ENCODE measurements at places on chromosomes 5 and 9.

GRCh38 chr5:119274030-119274766 lies 81.6 kb upstream of the TNFAIP8 start:
- DNase-seq: no peak

DNA sequence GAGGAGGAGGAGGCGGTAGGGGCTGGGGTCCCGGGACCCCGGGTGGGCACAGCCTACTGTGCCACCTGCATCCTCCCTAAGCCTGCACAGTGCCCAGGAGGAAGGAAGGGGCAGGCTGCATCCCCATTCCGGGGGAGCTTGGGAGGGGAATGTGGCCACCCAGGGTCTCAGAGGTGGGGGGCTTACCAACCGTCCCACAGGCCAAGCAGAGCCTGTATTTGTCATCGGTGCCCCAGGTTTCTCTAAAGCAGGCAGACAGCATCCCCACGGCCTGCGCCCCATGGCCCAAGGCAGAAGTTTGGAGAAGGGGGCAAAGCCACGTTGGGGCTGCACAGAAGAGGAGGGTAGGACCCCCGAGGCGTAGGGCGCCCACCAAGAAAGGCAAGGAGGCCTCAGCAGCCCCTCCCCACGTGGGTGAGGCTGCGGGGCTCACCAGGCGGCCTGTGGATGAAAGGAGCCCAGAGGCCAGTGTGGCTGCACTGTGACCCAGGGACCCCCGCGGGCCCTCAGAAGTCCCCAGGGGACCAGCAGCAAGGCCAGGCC lies 507 bp upstream of the GPSM1 start:
- no peak for DNase-seq

DNA sequence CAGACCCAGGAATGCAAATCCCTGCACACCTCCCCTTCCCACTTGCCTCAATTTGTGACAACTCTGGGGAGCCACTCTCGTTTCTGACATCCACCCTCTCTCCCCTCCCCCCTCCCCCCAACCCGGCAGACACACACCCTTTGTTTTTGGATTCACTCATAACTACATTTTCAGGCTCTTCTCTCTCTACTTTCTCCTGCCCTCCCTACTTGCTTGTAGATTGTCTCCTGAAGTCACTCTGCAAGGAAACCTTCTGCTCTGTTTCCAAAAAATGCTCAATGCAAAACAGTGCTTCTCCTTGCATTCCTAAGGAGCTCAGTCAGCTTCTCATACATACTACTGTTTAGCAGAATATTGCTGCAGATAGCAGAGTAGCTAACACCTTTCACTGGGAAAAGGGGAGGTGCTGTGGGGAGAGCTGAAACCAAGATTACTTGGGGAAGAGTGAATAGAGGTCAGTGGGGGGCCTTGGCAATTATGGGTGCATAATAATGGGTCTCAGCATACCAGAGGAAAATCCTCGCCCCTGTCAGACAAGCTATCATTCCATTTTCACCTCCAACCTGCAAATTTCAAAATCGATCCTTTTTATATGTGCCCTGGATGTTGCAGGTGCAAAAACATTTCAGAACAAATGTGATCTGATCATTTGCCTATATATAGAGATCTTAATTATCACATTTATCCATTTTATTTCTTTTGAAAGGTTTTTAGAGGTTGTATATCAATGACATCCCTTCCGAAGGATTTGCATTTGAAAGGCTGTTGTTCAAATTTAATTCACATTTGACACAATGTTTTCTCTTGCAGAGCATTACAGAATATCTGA lies 1860.7 kb upstream of the WWC1 start:
- no peak for DNase-seq

DNA sequence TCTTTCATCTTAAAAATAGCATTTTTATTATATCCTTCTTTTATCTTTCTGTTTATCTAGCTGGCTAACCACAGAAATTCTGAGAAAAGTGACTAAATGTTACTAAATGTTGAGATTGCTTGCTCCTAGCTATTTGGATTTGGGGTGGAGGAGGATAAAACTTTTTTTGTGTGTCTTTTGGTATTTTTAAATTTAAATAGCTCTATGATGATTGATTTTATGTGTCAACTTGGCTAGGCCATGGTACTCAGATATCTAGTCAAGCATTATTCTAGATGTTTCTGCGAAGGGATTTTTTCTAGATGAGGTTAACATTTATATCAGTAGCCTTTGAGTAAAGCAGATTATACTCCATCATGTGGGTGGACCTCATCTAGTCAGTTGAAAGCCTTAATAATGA lies 75.0 kb downstream of the GCNT1 start:
- no peak for DNase-seq

GRCh38 chr9:105632807-105633206 lies 29.4 kb upstream of the TAL2 start:
- no peak for DNase-seq

DNA sequence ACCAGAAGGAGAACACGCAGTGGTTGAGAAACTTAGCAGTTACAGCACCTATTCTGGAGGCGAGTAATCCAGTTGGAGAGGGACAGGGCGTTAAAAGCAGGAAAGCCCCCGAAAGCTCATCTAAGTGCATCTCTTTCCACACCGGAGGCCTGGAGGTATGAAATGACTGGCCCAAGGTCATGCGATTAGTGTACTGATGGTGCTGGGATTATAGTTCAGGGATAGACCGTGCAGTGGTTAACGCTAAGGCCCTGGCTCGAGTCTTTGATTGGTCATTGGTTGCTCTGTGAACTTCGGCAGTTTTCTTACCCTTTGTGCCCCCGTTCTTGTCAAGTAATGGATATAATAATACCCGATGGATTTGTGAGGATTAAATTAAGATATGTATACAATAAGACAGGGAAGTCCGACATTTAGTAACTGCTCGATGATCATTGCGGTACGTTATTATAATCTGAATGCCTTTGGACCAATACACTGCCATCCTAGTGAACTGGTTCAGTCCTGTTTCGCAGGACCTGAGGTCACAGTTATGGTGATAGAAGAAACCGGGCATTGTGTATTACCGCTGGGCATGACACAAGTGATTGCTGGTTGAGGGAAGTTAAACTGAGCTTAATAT lies 960 bp downstream of the CANX start:
- no peak for DNase-seq
